ACHN (cell line): ENCODE measurements at places on chromosomes 11 and 22.

DNA sequence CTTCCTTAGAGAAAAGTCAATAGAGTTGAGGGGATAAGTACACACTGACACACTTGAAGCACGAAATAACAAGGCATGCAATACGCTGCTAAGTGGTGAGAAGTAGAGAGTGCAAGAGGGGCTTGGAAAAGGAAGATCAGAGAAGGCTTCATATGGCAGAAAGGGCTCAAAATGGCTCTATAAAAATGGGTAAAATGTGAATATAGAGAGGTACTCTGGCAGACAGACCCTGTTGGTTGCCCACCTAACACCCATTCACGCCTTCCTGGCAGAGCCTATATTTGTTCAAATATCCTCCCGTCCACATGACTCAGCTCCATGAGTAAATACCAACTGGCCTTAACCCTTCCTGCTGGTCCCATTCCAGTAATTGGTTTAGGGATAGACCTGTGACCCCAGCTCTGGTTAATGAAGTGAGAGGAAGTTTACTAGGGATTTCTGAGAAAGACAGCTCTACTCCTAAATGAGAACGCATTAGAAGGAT is 38.9 kb upstream of the CCDC34 start:
- no peak for DNase-seq

- no peak for DNase-seq
Measured at GRCh38 chr11:125372911-125373310, 123.2 kb downstream of the FEZ1 start.

GRCh38 chr22:30235687-30236170 is 10.8 kb downstream of the LIF start:
- DNase-seq: peak; percentile 97

GRCh38 chr11:38304926-38305325 is 1706.9 kb upstream of the RAG2 start:
- DNase-seq: no peak

GRCh38 chr22:43465291-43466015 is 53.6 kb downstream of the MPPED1 start:
- no peak for DNase-seq

GRCh38 chr11:36019722-36020121 is 75.9 kb downstream of the LDLRAD3 start:
- no peak for DNase-seq

- no peak for DNase-seq
Measured at GRCh38 chr11:2207773-2208621, 36.4 kb upstream of the TH start.

- no peak for DNase-seq
Measured at GRCh38 chr11:80473562-80473961, 1032.7 kb upstream of the TENM4 start.

DNA sequence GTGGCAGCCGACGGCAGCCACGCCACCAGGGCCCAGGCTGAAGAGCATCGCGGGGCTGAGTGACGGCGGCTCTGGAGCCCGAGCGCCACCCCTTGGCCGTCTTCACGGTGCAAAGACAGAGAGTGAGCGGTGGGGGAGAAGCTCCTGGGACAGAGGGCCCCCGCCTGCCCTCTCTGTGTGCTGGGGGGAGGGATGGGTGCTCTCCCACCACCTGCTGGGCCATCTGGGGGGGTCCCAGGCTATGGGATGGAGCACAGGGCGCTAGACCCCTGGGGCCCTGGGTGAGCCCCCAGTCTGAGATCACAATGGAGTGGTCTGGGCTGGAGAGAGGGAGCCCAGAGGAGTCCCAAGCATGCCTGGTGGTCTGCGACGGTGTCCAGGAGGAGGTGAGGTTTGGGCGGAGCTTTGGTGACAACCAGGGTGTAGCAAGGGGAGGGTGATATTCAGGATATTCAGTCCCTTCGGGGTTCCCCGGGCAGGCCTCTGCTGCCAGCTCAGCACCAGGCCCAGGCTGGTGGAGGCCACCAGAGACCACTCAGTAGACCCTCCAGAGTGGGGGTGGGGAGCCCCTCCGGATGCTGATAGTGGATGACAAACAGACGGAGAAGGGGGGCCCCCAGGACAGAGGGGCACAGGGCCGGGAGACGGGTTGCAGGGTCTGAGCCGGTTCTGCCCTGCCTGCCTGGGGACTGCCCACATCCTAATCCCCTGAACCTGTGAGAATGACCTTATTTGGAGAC is 78.1 kb upstream of the PRR5 start:
- DNase-seq: no peak
